ENCODE measurements at places on chromosomes 3 and 15. TPM values are rescaled to one million over a fixed set of nuclear protein-coding genes. Genes with fewer than 3 reads are reported as not detected.

GRCh38 chr3:9020426-9020825, 57.2 kb upstream of the RAD18 start:
- no peak for DNase-seq
- no peaks in the 10 kb centered on the region for H3K4me1 ChIP-seq
- no peak overlapping the region for H3K27ac ChIP-seq
- H3K4me3 ChIP-seq = no peak overlapping the region
- no peaks in the 10 kb centered on the region for H3K36me3 ChIP-seq
- H3K27me3 ChIP-seq = no peaks in the 10 kb centered on the region

DNA sequence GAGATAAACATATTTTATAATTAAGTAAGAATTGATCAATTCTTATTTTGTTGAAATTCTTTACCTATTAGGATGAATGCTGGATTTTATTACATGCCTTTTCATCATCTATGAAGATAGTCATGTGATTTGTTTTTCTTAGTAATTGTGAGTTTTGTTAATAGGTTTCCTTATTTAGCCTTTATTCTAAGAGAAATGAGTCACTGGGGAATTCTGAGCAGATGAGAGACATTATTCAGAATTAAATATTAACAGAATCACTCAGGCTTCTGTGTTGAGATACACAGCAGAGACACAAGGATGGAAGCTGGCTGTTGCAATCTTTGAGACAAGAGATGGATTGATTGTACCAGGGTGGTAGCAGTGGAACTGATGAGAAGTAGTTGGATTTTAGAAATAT, 7.4 kb upstream of the ANO10 start:
- H3K4me1 ChIP-seq = peaks cover 8% of the 10 kb centered on the region
- H3K27me3 ChIP-seq = no peaks in the 10 kb centered on the region
- no peak for DNase-seq
- H3K36me3 ChIP-seq = no peaks in the 10 kb centered on the region
- H3K4me3 ChIP-seq = no peak overlapping the region
- H3K27ac ChIP-seq = no peak overlapping the region

DNA sequence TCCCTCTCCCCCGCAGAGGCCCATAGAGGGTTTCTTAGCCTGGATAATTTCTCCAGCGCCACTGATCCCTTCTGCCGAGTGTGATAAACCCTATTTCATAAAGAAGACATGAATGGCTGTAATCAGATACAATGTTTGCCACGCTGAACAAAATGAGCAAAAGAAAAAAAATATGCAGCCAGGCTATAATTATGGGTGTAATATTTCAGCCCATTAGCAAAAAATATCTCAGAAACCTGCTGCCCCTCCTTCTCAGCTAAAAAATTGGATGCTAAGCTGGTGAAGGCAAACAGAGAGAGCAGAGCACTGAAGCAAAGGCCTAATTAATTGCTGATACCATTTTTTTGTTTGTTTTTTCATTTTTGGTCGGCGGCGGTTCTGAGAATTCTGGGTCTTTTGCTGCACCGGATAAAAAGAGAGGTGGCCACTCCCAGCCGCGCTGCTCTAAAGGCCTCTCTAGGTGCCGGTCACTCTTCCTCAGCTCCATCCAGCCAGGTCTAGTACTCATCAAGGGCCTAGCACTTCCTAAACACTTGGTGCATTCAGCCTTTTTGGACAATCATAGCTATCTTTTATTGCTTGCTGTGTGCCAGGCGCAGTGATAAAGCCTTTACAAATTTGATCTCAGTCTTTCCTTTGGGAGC, 128.7 kb upstream of the TLE3 start:
- DNase-seq = no peak
- H3K4me1 ChIP-seq = no peaks in the 10 kb centered on the region
- no peak overlapping the region for H3K4me3 ChIP-seq
- H3K27me3 ChIP-seq = no peaks in the 10 kb centered on the region
- H3K36me3 ChIP-seq = no peaks in the 10 kb centered on the region

Gene ROPN1
- total RNA-seq = not detected

Gene RGMA
- total RNA-seq = not detected

DNA sequence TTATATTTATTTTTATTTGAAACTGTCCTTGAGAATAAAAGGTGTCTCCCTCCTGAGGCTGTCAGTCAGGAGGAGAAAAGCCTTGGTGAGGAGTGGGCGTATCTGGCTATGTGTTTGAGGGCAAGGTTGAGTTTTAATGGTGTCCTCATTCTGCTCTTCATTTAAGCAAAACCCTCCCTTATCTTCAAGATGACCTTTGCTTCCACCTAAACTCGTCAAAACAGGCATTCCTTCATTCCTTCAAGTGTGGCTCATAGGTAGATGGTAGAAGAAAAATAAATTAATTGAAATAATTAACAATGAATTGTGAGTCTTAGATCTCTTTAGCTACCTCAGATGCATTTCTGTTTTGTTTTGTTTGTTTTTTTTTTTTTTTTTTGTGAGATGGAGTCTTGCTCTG, 39.4 kb upstream of the ATOSA start:
- H3K4me3 ChIP-seq = no peak overlapping the region
- no peaks in the 10 kb centered on the region for H3K27me3 ChIP-seq
- H3K4me1 ChIP-seq = no peaks in the 10 kb centered on the region
- DNase-seq = no peak
- H3K27ac ChIP-seq = no peak overlapping the region
- no peaks in the 10 kb centered on the region for H3K36me3 ChIP-seq
